ENCODE measurements at places on chromosomes 2 and 18.
A peak's percentile ranks its signal among the peaks of the same experiment; 100 is the strongest.

- DNase-seq, result no peak
These were observed 180.5 kb downstream of the AGPS start for GRCh38 chr2:177573120-177573519.

DNA sequence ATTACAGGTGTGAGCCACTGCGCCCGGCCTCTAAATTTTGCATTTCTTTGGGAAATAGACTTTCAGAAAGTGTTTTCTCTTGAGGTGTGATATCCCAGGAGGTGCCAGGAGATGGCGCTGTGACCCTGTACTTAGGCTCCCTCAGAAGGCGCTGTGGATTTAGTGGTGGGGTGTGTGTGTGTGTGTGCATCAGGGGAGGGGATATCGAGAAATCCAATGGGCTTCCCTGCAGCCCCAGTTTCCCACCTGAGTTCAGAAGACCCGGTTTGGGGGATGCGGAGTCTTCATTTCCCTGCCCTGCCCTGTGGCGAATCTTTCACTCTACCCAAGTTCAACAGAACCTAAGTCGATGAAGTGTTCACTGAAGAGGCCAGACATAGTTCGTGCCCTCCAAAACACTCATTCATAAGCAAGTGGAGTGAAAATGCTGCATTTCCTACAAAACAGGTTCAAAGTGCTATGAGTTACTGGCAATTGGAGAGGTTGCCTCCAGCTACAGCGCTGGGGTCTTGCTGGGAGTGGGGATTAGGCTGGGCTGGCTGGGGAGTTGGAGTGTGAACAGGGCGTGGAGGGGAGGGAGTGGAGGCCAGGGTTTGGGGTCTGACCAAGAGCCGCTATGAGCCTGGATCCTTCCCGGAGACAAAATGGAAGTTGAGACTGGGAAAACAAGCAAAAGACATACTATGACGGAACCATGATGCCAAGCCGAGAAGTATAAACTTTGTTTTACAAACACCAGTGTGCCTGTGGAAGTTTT, 6.5 kb upstream of the WNT6 start:
- DNase-seq, result no peak

- no peak for DNase-seq
These were observed 268.5 kb upstream of the HDAC4 start for GRCh38 chr2:239669181-239669898.

GRCh38 chr2:20139407-20140172, 85.3 kb downstream of the SDC1 start:
- no peak for DNase-seq

DNA sequence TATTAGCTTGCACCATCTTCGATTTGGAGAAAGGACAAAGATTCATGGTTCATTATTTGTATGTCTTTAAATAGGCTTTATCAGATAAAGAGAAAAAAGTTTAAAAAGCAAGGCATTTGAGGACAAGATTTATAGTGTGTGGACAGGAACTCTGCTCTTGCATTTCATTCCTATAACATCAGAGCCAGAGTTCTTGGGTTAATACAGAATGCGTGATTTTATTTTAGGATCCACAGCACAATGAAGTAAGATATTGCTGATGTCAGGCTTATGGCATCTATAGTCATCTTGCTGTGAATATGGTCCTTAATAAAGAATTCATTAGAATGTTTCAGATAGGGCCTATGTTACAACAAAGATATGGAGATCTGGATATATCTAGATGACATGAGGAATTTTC, 19.7 kb downstream of the RASGRP3 start:
- no peak for DNase-seq

DNA sequence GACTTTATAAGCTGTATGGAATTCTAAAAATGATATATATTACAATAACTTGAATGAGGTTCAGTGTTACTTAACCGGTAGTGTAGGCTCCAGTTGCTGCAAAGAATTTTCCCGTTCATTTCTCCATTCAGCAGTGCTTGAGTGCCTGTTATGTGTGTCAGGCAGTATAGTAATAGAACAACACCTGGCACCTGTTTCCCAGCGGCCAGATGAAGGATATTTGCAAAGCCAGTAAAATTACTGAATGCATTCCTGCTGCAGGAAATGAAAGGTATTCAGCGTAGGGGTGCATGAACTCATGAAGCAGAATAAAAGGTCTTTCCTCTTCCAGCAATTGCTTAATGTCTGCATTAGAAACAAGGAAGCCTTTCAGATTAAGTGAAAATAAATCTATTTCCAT, 18.8 kb downstream of the YPEL5 start:
- DNase-seq, result no peak

- no peak for DNase-seq
These were observed 261.3 kb downstream of the TNS1 start for GRCh38 chr2:217741381-217741955.

GRCh38 chr2:32940316-32940997, 6.3 kb upstream of the LTBP1 start:
- no peak for DNase-seq

DNA sequence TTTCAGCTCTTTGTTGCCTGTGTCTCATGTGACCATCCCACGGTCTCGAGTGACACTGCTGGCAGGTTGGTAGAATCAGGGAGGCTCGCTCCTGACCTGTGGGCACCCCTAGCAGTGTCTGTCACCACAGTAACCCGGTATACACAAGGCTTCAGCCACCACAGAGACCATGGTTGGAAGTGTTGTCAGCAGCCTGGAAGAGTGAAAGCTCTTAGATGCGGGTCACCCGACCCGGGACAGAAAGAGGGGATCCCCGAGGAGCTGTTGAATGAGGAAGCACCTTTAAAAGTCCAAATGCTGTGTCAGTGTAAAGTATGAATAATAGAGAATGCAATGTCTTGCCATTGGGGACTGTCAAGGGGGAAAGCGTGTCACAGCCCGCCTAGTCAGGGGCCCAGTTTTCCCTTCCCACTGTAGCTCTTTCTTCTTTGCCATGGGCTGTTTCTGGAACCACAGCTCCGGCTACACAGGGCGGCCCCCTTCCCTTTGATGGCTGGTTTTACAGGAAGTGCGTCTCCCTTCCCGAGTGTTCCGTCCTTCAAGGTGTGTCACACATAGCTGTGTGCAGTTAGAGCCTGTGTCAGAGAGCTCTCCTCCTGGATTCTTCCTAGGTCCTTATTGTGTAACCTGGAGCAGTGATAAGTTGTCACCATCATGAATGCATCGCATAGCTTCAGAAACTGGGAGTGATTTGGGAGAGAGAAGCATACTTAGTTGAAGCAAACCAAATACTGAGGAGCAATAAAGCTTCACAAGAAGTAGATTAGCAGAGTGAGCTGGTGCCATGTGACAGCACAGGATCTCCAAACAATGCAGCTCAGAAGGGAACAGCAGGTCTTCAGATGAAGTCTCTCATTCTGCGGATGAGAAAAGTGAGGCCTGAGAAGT, 81.4 kb downstream of the MTCL1 start:
- DNase-seq, result no peak

- DNase-seq, result no peak
These were observed 178.3 kb upstream of the SERPINE2 start for GRCh38 chr2:224217233-224217961.

DNA sequence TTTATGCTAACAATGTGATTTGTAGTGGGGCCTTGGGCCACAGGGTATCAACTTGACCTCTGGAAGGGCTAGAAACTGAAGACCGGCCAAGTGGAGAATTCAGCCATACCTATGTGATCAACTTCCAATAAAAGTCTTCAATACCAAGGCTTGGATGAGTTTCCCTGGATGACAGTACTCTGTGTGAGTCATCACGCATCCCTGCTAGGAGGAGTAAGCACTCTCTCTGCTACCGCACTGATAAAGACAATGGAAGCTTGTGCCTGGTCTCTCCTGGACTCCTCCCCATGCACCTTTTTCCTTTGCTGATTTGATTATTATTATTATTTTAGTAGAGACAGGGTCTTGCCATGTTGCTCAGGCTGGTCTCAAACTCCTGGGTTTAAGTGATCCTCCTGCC, 58.1 kb downstream of the SKA1 start:
- DNase-seq, result no peak

DNA sequence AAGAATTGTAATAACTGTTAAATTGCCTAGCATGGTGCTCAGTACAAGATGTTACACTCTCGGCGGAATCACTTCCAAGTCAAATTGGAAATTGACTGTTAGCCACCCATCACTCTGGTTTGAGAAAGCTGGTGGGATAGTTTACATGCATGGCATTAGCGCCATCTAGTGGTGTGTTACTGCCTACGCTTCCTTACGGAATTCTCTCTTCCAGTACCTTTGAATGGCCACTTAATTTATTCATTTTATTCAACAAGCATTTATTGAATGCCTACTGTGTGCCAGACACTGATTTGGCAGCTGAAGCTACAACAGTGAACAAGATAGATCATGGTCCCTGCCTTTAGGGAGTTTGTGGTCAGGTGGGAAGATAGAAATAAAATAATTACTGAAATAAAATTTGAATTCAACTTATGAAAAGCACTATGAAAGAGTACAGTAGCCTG, 171.2 kb downstream of the TMEM247 start:
- DNase-seq, result no peak

GRCh38 chr2:71611781-71612527, 158.6 kb downstream of the DYSF start:
- DNase-seq, result no peak

- DNase-seq, result peak; percentile 47
These were observed 2.8 kb downstream of the IHH start for GRCh38 chr2:219057709-219058540.

DNA sequence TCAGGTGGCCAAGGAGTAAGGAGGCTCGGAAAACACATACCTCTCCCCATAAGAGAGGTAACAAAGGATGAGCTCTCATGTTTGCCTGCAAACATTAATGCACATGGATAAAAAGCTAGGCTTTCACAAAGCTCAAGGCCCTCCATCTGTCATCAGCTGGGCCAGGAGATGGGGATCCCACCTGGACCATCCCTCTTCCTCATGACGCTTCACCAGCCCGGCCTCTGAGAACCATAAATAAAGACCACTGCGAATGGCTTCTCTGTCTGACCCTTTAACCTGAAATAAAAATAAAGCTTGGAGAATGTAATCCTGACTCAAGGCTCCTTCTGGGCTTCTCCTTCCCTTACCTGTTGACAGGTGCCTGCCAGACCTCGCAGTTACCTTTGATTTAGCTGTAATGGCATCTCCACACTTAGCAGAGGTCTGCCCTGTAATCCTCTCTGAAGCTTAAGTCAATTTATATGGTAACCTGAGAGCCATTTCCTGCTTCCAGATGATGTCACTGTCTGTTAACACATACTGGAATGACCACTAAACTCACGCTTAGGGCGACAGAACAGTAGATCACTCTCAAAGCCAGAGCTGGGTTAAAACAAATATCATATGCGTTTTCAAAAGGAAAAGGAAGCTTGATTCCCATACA, 29.3 kb upstream of the FOXI3 start:
- DNase-seq, result peak; percentile 90

Measured in T47D (cell line).